Peyer's patch (tissue), 4 donors: ENCODE measurements at places on chromosomes 2 and 18. TPM values are rescaled to one million over a fixed set of nuclear protein-coding genes. Genes with fewer than 3 reads are reported as not detected.

GRCh38 chr2:239303711-239304532, 96.9 kb downstream of the HDAC4 start:
- H3K4me1 ChIP-seq, result no peaks in the 10 kb centered on the region
- H3K27me3 ChIP-seq, result no peaks in the 10 kb centered on the region
- no peak overlapping the region for H3K27ac ChIP-seq
- H3K4me3 ChIP-seq, result no peak overlapping the region
- no peaks in the 10 kb centered on the region for H3K36me3 ChIP-seq

- H3K27ac ChIP-seq, result no peak overlapping the region
- H3K4me1 ChIP-seq, result no peaks in the 10 kb centered on the region
- no peaks in the 10 kb centered on the region for H3K27me3 ChIP-seq
- no peak overlapping the region for H3K4me3 ChIP-seq
- H3K36me3 ChIP-seq, result no peaks in the 10 kb centered on the region
- no peak for DNase-seq
These were observed 14.1 kb upstream of the FABP1 start for GRCh38 chr2:88141952-88142351.

- no peak for DNase-seq
- H3K36me3 ChIP-seq, result no peaks in the 10 kb centered on the region
- no peaks in the 10 kb centered on the region for H3K4me1 ChIP-seq
- H3K27ac ChIP-seq, result no peak overlapping the region
These were observed 1.4 kb downstream of the AAK1 start for GRCh38 chr2:69641887-69642708.

DNA sequence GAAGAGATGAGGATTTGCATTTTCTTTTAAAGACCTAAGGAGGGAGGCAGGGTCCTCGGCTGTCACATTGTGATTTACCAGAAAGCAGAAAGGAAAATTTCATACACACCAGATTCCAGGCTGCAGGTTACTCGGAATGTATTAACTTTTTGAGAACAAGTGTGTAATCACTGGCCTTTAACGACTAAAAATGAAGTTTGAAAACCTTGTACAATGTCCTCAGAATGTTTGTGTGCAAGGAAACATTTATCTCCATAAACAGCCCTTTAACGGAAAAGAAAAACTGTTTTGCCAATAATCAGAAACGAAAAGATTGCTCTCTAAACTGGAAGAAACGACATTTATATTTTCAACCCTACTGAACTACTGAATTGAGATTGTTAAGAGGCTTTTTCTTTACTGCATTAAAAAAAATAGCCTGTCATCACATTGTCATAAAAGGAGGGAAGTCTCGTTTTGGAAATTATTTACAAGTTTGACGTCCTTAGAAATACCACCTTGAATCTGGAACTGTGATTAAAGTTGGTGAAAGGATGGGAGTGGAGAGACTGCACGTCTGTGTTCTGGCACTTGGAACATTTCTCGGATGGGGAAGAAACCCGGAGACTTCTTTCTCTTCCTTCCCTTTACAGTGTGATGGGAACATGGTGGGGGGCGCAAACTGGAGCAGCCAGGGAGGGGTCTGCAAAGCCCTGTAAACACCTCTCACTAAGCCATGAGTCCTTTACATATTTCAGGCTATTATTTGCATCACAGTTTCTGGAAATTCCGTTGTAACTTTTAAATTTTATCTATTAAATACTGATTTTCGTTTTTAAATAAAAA, 134.1 kb upstream of the SIX3 start:
- no peaks in the 10 kb centered on the region for H3K27me3 ChIP-seq
- H3K4me3 ChIP-seq, result no peak overlapping the region
- H3K27ac ChIP-seq, result no peak overlapping the region
- DNase-seq, result no peak
- no peaks in the 10 kb centered on the region for H3K36me3 ChIP-seq

DNA sequence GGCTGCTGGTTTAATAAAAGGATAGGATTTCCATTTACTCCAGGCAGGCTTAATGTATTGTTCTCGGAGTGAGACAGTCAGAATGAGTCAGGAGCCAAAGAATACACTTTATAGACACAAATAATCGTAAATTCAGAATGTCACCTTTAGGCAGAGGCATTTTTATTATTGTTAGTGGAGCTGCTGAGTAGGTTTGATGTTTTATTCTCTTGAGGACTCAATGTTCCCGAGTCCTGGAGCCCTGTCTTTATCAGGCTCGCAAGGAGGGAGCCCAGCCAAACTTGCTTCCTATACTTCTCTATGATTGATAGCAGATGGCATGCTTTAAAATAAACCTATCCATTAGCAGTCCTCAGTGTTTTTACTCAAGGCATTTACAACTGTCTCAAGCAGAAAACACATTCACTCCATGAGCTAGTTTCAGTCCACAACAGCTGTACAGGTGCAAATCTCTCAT, 492.3 kb upstream of the ZEB2 start:
- H3K4me1 ChIP-seq, result no peaks in the 10 kb centered on the region
- H3K4me3 ChIP-seq, result no peak overlapping the region
- no peak for DNase-seq
- no peaks in the 10 kb centered on the region for H3K36me3 ChIP-seq
- no peaks in the 10 kb centered on the region for H3K27me3 ChIP-seq

DNA sequence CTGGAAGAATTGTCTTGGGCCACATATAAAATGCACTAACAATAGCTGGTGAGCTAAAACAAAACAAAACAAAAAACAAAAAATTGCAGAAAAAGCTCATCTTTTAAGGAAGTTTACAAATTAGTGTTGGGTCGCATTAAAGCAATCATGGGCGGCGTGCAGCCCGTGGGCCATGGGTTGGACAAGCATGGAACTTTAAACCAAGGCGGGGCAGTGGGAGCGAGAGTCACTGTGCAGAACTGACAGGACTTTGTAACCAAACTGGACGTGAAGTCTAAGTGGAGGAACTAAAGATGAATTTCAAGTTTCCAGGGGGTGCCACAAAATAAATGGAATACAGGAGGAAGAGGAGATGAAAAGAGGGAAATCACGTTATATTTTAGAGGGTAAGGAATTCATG, 80.7 kb downstream of the PSMG2 start:
- no peak overlapping the region for H3K27ac ChIP-seq
- H3K27me3 ChIP-seq, result no peaks in the 10 kb centered on the region
- no peak overlapping the region for H3K4me3 ChIP-seq

- no peaks in the 10 kb centered on the region for H3K36me3 ChIP-seq
- DNase-seq, result no peak
- no peaks in the 10 kb centered on the region for H3K27me3 ChIP-seq
- no peaks in the 10 kb centered on the region for H3K4me1 ChIP-seq
- no peak overlapping the region for H3K4me3 ChIP-seq
These were observed 215.0 kb upstream of the LRATD1 start for GRCh38 chr2:14417551-14417950.

DNA sequence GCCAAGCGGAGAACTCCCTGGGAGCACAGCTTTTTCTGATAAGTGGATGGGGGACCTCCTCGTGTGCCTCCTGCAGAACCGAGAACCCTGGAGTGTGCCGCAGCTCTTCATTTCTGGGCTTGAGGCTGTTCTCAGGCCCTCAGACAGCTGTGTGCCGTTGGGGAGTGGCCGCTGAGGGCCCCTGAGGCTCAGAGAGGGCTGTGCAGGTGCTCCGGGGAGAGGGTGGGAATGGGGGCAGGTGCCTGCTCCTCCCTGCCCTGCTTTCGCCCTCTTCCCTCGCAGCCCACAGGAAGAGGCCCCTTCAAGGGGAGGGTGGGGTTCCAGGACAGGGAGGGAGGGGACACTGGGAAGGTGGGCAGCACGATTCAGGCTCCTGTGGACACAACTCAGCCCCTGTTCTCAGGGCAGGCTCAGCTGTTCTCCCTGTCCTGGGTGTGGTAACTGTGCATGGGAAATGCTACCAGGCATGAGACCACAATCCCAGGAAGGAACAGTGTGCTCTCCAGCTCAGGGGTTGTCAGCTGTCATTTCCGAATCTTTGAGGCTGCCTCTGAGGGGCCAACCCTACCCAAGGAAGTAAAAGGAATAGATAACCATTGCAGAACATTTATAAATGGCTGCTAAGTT, 11.3 kb downstream of the LCT start:
- H3K36me3 ChIP-seq, result no peaks in the 10 kb centered on the region
- H3K27ac ChIP-seq, result no peak overlapping the region
- no peak for DNase-seq
- H3K4me1 ChIP-seq, result no peaks in the 10 kb centered on the region
- H3K4me3 ChIP-seq, result no peak overlapping the region

Gene SERPINB3
- not detected for total RNA-seq

Gene DIPK1C
- 0.83 TPM for total RNA-seq

Gene GBX2
- not detected for total RNA-seq
